ENCODE measurements at places on chromosomes 3 and 15.

DNA sequence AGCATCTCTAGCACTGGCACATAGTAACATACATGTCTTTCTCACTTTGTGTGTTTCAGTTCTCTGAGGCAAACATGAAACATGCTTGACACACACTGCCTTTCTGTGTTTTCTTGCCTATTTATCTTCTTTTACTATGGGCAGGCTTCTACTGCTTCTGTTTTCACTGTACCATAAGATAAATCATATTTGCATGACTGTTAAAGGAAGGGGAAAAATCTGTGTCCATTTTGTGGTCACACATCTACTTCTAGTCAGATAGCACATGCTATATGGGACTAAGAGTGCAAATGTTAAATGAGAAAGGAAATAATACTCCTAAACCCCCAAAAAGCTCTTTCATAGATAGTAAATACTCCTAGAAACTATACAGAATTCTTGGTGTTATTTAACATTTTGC, 386.4 kb downstream of the ZBTB20 start:
- no peak for DNase-seq

GRCh38 chr3:126316031-126316461, 41.2 kb downstream of the KLF15 start:
- no peak for DNase-seq

- peak; percentile 76 for DNase-seq
These were observed 21.1 kb upstream of the GP9 start for GRCh38 chr3:129039271-129040038.

DNA sequence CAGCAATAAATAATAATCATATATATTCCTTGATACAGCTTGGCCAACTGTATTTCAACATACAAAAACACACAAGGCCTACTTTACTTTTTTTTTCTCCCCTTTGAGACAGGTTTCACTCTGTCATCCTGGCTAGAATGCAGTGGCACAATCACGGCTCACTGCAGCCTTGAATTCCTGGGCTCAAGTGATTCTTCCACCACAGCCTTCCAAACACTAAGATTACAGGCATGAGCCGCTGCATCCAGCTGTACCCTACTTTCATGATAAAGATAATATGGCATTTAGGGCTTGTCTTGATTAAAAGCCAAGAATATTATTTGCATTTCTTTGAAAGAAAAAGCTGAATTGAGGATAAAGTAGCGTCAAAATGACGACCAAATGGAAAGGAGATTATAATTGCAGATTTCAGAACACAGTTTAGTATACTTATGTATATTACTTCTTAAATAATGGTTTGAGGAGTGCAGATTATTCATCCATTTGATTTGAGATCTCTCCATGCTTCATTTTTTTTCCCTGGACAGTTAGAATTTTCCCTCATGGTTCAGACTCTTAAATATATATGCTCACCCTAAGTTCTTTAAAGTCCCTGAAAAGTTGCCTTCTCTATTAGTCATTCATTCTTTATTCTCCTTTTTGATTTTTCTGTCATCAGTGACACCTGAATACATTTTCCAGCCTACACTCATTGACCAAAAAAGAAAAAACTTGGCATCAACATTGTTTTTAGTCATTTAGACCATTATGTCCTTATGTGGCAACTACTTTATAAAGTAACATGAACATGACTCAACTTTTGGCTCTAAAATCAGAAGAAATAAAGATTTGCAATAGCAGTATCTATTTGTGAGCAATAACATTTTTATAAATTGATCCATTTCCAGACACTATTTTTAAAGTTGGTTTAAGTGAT, 48.5 kb upstream of the MLF1 start:
- DNase-seq, result no peak

DNA sequence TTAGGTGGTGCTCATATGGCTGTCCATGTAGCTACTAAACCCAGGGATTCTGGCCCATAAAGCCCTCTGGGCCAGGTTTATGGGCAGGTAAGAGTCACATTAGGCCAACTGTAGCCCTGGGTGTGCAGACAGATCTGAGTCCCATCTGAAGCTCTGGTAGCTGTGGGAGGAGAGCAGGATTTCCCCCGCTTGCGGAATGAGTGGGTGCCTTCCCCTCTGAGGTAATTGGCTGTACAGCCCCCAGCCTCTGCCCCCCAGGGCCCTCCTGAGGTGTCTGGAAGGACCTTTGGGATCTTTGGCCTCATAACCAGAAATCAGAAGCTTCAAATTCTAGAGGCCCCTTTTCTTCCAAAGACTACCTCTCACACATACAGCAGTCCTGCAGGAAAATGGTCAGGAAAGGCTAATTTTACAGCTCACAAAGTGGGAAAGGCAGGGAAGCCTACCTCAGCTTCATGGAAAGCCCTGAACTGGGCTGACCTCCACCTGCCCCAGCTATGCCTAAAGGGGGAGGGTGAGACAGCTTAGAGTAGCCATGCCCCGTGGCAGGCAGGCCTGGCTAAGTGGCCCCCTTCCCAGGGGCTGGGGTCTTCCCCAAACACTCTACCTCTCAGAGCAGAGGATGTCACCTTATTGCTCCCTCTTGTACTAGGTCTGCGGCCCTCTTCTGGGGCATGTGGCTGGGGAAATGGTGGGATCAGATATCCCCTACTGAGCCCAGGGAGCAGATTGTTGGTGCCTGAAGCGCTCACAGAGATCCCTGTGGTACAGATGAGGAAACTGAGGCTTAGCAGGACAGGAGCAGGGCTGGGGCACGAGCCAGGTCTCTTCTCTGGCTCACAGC, 16.8 kb downstream of the HEMK1 start:
- no peak for DNase-seq

DNA sequence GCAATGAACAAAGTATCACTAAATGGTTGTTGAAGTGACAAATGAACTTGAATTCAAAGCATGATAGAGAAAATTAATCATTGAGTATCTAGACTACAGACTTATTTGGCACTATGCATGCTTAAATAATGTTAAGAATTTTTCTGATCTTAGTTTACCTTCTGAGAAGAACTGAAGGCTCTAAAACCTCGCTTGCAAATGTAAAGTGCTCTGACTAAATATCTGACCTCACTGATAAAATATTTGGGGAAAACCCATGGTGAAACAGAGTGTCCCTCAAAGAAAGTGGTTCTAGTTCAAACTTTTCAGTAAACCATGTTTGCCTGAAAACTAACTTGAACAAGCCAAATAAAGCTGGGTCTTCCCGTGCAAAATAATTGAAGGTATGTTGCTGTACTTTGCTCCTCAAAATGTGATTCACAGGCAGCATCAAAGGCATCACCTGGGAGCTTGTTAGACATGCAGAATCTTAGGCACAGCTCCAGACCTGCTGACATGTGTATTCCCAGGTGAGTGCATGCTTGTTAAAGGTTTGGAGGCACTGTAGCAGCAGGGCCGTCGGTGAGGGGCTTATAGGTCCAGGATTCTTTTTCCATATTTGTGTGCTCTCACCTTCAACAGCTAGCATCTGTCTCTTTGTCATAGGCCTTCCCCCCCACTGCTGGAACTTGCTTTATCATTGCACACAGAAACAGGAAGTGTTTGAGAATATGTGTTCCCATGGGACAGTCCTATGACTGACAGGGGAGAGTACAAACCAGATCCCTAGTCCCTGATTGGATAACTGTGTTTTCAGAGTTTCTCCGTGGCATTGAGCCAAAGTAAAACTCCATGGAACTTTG, 524.2 kb upstream of the LMCD1 start:
- no peak for DNase-seq

DNA sequence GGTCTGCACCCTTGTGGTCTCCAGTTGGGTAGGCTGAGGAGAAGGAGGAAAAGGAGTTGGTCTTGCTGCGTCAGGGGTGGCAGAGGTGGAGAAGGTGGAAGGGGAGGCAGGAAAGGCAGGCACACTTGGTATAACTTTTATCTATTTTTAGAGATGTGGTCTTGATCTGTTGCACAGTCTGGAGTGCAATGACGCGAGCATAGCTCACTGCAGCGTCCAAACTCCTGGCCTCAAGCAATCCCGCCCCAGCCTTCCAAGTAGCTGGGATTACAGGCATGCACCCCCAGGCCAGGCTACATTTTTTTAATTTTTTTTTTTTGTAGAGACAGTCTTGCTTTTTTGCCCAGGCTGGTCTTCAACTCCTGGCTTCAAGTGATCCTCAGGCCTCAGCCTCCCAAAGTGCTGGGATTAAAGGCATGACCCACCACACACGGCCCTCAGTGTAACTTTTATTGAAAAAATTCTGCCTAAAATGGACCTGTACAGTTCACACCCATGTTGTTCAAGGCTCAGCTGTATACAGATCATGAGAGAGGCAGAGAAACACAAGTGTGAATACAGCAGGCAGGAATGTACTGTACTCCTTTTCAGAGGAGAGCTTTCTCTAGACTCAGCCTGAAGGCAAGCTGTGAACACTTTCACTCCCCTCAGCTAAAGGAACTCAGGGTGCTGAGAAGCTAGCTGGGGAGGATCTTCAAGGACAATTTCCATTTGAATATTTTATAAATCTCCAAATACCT, 2.1 kb upstream of the RHOV start:
- DNase-seq, result no peak

DNA sequence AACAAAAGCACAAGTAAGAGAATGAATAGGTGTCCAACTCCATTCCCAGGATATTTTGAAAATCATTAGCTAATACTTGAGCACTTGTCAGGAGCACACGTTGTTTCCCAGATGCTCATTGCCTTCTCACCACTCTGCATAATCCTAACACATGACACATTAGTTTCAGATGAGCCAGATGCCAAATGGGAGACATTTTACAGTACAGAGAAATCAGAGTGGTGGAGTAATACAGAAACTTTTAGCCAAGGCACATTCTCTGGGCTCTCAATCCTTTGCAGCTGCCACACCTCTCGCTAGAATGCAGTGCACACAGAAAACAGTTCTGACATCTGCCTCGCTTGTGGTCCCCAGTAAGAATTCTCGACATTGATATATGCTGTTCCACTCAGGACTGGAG, 76.6 kb downstream of the P3H2 start:
- DNase-seq, result no peak

DNA sequence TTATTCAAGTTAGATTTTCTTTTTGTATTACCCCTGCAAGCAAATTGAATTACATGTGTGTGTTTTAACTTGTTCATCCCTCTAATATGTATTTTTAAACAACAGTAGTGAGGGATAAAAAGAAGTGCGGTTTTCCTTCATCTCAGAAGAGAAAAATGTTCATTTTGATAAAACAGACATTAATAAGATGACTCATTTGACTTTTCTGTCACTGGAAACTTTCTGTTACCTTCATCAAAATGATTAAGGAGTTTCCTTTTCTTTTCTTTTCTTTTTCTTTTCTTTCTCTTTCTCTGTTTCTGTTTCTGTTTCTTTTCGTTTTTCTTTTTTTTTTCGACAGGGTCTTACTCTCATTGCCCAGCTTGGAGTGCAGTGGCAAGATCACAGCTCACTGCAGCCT, 53.0 kb downstream of the ECT2 start:
- DNase-seq, result no peak

DNA sequence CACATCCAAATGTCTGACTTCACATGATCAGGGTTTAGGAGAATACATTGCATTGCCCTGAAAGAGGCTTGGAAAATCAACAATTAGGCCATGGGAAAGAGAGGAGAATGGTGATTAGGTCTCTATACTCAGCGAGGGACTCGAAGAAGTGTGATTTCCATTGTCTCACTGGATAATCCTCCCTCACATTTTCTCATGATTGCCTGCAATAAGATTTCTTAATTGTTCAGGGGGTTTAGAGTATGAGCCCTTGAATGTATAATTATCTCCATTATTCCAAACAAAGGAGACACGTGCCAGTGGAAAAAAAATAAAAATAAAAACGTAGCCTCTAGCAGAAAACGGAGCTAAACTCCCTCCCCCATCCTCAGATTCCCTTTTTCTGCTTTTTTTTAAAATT, 173.2 kb downstream of the TPRG1 start:
- no peak for DNase-seq

DNA sequence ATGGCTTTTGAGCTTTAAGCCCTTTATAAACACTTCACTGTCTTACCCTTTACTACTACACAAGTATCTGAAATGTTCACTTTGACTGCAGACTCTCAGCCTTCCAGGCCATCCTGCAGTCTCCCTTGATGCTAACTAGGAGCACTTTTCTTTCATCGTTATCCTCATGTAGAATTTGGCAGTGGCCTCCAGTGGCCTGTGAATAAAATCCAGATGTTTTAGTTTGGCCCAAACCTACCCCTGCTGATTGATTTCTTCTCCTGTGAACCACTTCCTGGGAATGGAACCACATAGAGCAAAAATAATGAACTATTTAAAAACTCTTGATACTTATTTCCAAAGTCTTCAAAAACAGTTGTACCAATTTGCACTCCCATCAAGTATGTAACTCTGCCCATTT, 271.9 kb downstream of the FEZF2 start:
- no peak for DNase-seq

DNA sequence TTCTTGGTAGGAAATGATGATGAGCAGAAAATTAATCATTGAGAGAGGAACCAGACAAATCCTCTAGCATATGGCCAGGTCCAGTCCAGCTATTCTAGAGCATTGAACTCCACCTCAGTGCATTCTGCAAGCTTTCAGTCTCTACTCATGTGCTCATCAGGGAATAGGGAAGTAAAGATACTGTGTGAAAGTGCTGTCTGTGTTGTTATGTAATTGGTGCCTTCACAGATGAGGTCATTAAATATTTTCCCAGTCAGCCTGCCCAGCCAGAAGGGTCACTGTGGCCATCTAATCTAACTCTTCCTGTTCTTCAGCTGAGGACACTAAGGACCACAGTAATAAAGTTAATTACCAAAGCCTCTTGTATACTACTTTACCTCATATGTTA, 28.2 kb downstream of the C3orf62 start:
- no peak for DNase-seq

GRCh38 chr3:189288348-189289235, 116.8 kb downstream of the TPRG1 start:
- DNase-seq, result no peak

DNA sequence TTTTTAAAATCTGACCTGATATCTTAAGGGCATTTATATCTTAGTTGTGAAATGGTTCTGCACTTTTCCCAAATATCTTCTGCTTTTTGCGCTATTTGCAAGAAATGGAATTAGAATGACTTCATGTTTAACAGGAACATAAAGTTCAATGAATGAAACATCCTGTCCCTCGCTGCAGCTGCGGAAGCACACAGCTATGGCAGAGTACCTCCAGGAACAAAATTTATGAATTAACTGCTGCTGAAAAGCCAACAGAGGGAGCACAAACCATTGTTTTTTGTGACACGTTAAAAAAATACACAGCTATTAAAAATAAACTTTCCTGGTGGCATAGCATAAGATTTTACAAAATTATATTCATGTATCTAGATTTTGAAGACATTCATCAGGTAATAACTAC, 404.4 kb upstream of the MDFIC2 start:
- no peak for DNase-seq

All from NCI-H1092 (cell line).